ENCODE measurements at places on chromosomes 12 and 14.

GRCh38 chr12:62379026-62379722 is 87.5 kb upstream of the MON2 start:
- DNase-seq: no peak

DNA sequence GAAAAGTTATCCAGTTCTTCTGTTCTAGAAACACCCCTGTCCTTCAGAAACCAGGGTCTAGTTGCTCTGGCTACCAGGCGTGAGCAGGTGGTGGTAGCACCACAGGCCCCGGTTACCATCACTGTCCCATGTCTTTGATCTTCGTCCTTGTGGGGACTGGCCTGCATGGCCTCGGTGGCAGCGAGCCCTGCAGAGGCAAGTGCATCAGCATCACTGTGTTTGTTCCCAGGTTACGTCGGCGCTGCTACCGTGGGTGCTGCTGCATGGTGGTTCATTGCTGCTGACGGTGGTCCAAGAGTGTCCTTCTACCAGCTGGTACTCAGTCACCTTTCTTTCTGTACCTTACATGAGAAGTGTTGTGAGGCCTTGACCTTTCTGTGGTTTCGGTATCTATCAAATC is 58.9 kb downstream of the ANAPC7 start:
- DNase-seq: no peak

GRCh38 chr12:29970501-29970900 is 186.8 kb upstream of the TMTC1 start:
- DNase-seq: no peak

DNA sequence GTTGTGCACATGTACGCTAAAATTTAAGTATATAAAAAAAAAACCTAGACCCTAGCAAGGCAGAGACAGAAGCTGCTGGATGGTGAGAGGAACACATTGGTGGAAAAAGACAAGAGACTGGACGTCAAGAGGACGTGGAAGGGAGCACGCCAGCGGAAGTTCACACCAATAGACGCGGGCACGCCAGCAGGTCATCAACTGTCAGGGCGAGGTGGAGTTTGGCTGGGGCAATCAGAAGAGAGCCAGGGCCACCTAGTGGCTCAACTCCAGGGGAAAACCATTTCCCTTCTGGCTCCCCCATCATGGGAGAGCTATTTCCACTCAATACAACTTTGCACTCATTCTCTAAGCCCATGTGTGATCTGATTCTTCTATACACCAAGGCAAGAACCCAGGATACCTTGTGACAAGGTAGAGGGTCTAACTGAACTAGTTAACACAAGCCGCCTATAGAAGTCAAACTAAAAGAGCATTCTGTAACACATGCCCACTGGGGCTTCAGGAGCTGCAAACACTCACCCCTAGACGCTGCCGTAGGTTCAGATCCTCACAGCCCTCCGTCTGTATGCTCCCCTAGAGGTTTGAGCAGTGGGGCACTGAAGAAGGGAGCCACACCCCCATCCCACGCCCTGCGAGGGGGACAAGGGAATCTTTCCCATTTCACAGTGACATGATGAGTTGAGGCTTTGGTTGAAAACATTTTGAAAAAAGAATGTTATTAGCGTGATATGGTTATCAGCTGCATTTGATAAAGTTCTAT is 702.7 kb downstream of the TMTC2 start:
- no peak for DNase-seq

DNA sequence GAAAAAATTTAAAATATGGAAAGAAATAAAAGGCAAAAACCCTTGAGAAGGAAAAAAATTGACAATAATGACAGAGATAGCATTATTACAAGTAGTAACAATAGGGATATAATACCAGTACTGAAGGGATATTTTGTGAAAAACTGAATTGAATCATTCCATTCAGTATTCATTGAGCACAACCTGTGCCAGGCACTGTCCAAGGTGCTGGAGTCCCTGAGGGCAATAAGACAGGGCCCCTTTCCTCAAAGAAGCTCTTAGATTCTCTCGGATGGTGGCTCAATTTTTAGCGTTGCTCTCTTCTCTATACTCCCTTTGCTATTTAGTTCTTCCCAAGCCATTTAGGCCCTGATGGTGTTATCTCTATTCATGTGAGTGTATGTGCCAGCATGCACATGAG is 34.3 kb upstream of the GAS2L3 start:
- DNase-seq: no peak

- DNase-seq: no peak
Measured at GRCh38 chr12:23550753-23551152, 398.7 kb downstream of the SOX5 start.

DNA sequence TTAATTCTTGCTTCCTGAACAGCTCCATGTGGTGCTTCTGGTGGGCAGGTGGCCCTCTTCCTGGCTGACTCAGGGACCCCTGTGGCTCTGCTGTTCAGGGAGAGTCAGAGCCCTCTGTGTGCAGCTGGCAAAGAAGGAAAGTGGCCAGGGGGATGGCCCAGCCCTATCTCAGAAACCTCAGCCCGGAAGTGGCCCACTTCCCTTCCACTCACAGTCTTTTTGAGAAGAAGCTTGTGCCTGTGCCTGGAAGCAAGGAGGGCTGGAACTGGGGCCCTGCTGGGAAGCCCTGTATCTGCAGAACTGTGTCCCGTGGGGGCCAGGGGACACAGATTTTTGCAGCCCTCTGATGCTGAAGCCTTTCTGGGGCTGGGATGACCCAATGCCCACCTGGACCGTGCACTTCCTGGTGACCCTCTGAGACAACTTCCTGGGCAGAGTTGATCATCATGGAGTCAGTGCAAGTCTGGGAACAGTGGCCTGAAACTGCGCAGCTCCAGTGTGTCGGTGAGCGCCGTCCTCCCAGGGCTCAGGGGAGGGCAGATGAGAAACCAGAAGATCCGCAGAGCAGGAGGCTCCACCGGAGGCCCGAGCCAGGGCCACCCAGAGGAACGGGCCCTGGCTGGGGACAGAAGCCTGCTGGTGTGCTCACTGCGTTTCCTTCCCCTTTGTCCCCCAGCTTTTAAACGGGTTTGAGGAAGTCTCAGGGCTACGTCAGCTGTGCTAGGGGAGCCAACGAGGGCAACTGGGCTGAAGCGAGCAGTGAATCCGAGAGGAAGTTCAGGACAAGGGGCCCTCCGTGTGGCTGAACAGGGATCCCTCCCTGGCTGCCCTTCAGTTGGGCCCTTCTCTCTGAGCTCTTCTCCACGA is 217.4 kb upstream of the RTL1 start:
- no peak for DNase-seq
